ENCODE measurements at places on chromosomes 7 and 10.
A peak's percentile ranks its signal among the peaks of the same experiment; 100 is the strongest.

- no peak for DNase-seq
Measured at GRCh38 chr10:88497913-88498312, 85.2 kb downstream of the RNLS start.

DNA sequence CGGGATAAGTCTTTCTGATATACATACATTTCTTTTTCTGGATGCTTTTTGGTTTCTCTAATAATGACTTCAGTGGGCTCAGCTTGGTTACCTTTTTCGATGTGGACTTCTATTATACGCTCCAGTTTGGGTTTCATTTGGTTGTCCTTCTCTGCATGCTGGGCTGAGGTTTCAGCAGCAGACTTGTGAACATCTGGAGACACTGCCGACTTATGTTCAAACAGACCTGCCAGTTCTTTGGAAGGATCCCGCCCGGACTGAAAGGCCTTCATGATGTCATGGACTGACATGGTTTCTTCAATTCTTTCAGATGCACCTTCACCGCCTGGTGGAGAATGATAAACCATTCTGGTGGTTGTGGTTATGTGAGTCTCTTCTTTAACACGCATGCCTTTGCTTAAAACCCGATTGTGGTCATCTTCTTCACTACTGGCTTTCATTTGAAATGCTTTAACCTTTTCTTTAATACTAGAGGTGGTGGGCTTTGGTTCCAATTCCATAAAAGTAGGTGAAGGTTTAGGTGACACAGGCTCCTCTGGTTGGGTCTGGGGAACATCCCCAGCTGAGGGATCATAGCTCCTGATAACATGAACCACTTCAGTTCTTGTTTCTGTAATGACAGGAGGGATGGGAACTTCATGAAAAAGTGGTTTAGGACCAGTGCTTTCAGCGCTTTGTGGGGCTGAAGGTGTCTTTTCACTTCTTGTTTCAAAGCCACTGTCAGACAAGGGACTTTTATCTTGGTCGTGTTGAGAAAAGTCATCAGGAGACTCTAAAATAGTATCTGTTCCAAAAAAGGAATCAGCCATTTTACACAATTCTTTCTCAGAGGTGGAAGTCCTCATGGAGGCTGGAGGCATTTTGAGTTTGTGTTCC lies 167.7 kb upstream of the CCDC6 start:
- no peak for DNase-seq

DNA sequence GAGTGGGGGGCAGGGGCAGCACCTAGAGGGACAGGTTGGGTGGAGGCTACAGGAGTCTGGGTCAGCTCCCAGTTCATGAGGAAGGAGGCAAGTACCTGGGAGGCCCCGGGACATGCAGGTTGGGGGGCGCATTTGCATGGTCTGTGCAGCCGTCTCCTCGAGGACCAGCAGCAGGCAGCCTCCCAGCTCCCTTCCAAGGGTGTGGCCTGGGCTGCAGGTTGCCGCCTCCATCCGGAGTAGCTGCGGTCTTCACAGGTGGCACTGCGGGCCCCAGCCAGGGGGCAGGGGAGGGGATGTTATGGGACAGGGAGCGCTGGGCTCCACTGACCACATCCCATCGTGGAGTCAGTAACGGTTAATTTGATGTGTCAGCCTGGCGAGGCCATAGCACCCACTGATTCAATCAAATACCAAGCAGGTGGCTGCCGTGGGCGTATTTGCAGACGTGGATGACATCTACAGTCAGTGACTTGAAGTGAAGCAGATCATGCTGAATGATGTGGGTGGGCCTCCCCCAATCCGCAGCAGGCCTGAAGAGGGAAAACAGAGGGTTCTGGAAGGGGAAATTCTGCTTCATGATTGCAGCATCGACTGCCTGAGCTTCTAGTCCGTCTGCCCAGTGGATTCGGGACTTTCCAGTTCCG lies 81.6 kb downstream of the PRKAG2 start:
- DNase-seq: peak; percentile 100

DNA sequence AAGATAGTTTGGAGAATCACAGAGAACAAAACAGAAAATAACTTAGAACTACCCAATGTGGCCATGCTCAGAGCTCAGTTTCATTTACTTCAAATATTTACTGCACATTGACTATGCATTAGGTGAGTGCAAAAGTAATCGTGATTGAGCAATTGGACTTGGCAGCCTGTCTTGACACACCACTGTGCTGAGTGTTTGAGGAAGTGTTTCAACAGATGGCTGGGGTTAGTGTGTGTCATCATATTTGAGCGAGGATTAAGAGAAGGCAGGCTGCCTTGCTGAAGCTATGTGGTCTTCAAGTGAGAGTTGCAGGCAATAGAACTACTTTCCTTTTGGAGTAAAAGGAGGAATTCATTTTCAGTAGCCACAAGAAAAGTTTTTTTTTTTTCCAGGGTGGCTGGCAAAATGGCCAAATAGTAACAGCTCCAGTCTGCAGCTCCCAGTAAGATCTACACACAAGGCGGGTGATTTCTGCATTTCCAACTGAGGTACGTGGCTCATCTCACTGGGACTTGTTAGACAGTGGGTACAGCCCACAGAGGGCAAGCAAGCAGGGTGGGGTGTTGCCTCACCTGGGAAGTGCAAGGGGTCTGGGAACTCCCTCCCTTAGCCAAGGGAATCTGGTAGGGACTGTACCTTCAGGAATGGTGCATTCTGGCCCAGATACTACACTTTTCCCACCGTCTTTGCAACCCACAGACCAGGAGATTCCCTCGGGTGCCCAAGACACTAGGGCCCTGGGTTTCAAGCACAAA lies 37.6 kb downstream of the AKR1C4 start:
- peak; percentile 83 for DNase-seq

DNA sequence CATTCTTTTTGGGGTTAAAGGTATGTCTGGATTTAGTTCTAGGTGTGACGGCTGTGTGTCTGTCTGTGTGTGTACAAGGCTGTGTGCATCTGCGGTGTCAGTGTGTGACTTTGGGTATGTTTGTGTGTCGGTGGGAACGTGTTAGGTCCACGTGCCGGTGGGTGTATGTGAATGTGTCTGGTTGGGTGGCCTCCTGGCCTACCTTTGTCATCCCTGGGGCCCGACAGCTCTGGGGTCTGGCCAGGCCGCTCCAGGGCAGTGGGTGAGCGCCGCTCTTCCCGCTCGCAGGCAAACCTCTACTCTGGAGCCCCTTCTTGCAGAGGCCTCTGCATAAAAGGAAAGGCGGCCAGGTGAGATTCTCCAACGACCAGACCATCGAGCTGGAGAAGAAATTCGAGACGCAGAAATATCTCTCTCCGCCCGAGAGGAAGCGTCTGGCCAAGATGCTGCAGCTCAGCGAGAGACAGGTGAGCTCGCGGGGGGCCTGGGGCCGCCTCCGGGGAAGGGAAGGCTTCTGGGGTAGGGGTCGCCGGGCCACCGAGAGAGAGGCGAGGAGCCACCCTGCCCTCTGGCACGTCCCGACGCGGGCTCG lies 2.4 kb downstream of the HHEX start:
- DNase-seq: no peak

- peak; percentile 21 for DNase-seq
Measured at GRCh38 chr10:35640951-35641675, 983 bp downstream of the FZD8 start.

- no peak for DNase-seq
Measured at GRCh38 chr10:48266528-48266927, 8.0 kb downstream of the FRMPD2 start.

GRCh38 chr10:1893941-1894340 lies 156.6 kb upstream of the ADARB2 start:
- no peak for DNase-seq

GRCh38 chr7:135385209-135385608 lies 124.7 kb downstream of the CNOT4 start:
- DNase-seq: no peak

GRCh38 chr10:2326411-2326810 lies 589.1 kb upstream of the ADARB2 start:
- DNase-seq: no peak

- DNase-seq: no peak
Measured at GRCh38 chr7:139560199-139560598, 36.7 kb downstream of the CLEC2L start.

DNA sequence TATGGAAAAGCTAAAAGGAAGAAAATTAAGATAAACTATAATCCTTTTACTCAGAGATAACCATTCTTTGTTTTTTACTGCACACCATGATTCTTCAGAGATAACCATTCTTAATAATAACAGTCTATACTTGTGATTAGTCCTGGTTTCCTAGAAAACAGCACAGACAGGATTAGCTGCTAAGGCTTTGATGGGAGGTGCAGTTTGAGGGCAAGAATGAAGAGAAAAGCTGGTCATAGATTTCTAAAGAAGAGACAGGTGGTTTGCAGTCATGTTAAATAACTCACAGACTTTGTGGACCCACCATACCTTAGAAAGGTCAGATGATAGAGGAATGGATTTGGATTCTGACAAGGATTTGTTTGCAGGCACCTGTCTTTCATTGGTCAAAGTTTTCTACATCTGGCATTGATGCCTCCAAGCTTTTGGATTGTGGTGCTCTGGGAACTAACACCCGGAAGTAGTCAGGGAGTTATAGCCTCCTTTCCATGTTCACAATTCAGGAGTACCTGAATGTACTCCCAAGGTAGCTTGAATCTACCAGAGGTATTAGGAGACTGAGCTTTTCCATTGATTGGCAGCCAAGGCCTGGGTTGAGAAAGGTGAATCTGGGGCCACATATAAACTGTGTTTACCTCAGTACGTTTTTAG lies 3.7 kb downstream of the SMC3 start:
- no peak for DNase-seq

- DNase-seq: no peak
Measured at GRCh38 chr7:70887186-70887585, 244.8 kb upstream of the GALNT17 start.

DNA sequence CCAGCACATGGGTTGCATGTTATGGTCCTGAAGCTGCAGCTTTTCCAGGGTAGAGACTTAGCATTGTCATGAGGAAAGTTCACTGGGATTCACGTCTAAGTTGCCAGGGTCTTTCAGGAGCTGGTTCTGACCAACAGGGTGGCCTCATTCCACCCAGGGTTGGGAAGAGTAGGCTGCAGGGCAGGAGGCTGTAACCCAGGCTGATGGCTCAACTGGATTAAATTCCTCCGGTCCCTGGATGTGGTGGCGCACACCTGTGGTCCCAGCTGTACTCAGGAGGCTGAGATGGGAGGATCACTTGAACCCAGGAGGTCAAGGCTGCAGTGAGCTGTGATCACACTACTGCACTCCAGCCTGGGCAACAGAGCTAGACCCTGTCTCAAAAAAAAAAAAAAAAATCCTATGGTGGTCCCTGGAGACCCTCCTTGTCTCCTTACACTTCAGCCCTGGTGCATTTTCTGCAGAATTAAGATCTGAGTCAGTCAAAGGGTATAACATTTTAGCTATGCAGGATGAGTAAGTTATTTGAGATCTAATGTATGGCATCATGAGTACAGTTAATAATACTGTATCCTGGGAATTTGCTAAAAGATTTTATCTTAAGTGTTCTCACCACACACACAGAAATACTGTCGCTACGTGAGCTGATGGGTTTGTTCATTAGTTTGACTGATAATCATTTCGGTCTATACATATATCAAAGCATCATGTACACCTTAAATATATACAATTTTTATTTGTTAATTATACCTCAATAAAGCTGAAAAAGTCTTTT lies 44.0 kb downstream of the ASB13 start:
- no peak for DNase-seq

- DNase-seq: peak; percentile 79
Measured at GRCh38 chr10:89684604-89685003, 16.8 kb upstream of the KIF20B start.

DNA sequence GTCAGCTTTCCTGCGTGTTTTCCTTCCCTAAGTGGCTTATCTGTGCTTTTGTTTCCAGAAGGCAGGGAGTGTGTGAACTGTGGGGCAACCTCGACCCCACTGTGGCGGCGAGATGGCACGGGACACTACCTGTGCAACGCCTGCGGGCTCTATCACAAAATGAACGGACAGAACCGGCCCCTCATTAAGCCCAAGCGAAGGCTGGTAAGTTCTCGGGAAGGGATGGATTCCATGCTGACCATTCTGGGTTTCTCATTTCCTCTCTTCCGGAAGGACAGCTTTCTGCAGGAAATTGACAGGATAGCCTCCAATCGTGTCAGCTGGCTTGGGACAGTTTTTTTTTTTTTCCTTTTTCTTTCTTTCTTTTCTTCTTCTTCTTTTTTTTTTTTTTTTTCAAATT lies 9.4 kb downstream of the GATA3 start:
- DNase-seq: no peak

DNA sequence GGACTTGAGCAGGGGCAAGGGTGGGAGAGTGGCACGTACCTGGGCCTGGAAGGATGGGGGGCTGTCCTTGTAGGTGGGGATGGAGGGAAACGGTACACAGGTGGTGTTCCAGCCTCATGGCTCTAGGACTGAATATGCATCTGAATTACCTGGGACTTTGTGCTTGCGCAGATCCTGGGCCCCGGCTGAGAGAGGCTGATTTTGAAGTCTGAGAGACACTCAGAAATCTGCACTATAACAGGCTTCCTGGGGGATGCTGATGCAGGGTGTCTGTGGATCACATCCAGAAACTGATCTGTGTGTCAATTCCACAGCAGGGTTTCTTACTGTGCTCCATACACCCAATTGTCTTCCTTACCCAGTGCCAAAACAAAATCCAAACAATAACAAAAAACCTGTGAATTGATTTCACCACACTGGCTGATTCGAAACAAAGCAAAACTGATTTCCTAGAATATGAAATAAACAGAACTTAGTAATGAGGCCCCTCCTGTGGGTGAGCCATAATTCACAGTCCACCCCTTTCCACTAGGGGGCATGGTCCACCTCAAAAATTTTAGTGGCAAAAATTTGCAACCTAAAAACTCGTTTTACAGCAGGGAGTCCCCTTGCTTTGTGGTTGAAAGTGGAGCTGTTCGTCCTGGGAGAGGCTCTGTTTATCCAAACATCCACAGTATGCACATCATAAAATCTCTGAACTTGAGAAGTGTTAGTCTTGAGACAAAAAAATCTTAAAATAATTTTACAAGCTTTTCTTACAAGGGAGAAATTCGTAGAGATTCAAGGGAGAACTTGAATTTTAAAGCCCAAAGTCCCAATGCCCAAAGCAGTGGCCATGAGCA lies 32.0 kb upstream of the PLEKHA1 start:
- DNase-seq: peak; percentile 81

GRCh38 chr7:44945479-44945878 lies 33.3 kb downstream of the MYO1G start:
- DNase-seq: no peak

DNA sequence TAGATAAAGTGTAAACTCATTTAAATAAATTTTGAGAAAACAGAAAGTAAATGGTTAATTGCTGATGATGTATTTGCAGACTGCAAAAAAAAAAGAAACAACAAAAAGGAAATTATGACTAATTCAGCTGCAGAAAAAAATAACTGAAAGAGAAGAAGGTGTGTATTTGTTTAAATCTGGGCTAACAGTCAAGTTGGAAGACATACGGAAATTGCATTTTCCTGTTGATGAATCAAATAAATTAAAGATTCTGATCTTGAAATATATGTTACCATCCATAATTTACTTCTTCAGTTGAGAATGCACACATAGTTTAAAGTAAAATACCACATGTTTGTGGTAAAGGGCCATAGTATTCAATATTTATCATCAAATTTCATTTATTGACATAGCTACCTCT lies 19.3 kb upstream of the ING3 start:
- no peak for DNase-seq

DNA sequence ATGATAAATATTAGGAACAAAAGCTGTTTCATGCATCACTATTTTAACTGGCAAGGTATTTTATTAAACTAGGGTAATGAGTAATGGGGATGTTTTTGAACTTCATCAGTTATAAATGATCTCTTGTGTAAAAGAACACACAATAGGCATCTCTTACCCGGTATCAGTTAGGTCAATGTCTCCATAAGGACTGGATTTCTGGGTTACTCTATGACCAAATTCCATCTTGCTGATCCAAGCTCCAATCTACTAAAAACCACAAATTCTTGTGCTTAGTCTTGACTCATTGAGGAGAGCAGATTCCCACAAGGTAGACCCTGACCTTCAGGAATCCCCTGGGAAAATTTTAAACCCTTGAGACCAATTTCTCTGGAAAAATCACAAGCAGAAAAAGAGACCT lies 1167.7 kb downstream of the XPNPEP1 start:
- no peak for DNase-seq
